ENCODE measurements at places on chromosomes 6 and 20. TPM values are rescaled to one million over a fixed set of nuclear protein-coding genes. Genes with fewer than 3 reads are reported as not detected.

DNA sequence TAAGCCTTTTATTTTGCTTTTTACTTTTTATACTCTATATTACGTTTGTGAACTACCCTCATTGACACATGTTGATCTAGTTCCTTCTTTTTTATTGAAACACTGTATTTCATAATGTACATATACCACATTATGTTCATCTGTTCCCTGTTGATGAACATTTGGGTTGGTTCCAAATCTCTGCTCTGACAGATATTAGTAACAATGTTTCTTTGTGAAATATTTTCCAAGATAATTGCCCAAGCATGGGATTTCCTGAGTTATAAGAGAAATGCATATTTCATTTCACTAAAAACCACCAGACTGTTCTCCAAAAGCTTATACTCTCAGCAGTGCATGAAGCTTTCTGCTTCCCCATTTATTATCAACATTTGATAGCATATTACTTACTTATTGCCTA is 44.2 kb upstream of the TNFRSF21 start:
- no peak for DNase-seq

DNA sequence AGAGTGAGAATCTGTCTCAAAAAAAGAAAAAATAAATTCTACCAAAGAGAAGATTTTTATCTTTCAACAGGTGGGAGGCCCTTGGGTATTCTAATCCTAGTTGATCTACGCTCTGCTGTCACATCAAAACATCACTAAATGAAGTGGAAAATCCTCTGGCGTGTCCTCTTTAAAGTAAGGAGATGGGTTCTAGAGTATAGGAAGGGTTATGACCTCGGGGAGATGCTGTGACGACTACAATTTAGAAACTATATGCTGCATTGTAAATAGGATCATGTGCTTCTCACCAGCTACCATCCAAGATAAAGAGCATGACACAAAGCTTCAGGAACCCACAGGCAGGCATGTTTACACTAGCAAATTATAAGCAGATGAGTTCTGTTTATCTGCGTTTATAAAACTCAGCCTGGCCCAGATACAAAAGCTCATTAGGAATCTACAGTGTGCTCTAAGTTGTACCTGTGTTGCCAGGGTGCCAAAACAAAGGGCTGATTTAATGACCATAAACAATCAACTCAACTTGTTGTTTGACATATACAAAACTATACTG is 197.1 kb upstream of the PLN start:
- DNase-seq: no peak

DNA sequence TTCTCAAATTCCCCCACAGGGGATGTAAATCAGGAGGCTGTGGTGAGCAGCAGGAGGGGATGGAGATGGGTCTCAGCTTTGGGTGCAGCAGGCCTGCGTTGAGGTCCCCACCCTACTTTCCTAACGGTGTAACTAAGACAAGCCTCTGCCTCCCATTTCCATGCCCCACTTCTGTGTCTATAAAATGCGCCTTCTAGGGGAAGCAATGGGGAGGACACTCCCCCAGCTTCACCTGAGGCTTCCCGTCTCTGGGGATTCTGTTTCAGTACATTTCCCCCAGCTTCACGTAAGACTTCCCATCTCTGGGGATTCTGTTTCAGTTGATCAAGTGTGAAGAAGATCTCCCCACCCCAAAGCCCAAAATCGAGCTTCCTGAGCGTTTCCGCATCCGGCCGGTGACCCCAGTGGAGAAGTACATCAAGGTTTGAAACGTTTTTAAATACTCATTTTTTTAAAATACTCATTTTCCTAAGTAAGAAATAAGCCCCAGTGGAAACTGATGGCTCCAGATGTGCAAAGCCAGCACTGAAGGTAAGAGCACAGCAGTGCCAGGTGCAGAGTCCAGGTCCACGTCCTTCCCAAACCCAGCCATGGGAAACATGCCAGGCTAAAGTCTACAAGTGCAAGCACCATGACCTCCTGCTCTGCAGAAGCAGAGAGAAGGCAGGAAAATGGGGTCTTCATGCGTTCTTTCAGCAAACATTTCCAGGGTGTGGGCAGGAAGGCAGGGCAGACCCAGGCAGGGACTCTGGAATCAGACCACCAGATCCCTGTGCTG is 73.1 kb downstream of the ANKRD60 start:
- no peak for DNase-seq

DNA sequence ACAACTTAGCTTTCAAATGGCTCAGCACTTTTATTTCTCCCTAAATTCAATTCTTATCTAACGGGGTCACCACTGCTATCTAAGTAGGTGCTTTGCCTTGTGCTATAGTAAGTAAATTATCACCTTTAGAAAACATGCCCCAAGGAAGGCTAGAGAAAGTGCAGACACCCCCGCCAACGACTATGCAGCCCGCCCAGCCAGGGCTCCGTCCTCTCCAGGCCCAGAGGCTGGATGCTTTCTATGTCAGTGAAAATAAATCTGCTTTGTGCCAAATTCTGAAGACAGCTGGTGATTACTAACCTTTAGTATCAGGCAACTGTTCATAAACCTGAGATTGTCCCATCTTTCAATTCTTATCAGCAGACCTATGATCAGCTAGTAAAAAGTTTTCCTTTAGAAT is 14.3 kb downstream of the KIAA0319 start:
- no peak for DNase-seq

- no peak for DNase-seq
These were observed 44.8 kb downstream of the SMOC2 start for GRCh38 chr6:168485818-168486217.

- DNase-seq: no peak
These were observed 505.0 kb downstream of the BMP2 start for GRCh38 chr20:7272512-7272911.

DNA sequence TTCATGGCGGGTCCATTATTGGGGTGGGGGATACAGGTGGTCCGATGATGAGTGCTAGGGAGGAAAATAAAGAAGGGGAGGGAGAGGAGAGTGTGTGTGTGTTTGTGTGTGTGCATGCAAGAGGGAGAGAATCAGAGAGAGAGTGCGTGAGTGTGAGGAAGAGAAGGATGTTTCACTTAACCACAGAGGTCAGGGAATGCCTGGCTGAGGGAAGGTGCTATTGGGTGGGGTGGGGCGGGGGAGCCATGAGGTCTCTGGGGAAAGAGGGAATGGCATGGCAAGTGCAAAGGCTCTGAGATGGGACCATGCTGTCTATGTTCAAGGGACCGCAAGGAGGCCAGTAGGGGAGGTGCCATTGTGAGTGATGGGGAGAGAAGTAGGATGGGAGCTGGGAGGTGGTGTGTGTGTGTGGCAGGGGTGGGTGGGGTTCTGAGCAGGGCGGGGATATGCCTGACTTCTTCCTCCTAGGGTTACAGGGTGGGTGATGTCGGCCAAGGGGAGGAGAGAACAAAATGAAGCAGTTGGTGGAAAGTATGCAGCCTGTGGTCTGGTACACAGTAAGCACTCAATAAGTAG is 23.0 kb downstream of the CEBPB start:
- no peak for DNase-seq

The HTR1E gene
- total RNA-seq: not detected

The LPA gene
- not detected for total RNA-seq

The SLC22A7 gene
- not detected for total RNA-seq

The PDE7B gene
- 8.3 TPM for total RNA-seq

The HAO1 gene
- not detected for total RNA-seq

The APCDD1L gene
- total RNA-seq: 0.65 TPM
